Bronchial epithelial cell (primary cell): ENCODE measurements at places on chromosomes 16 and 17. TPM values are rescaled to one million over a fixed set of nuclear protein-coding genes. Genes with fewer than 3 reads are reported as not detected.

GRCh38 chr16:70692130-70692872 is 6.4 kb upstream of the MTSS2 start:
- DNase-seq, result no peak

Gene C16orf92
- not detected in 2 replicates for total RNA-seq

GRCh38 chr17:2780256-2780655 is 16.0 kb upstream of the RAP1GAP2 start:
- no peak for DNase-seq

GRCh38 chr17:78082988-78083387 is 45.6 kb downstream of the TMC6 start:
- DNase-seq, result peak; percentile 20

- DNase-seq, result no peak
Observed at GRCh38 chr17:79970576-79971068, 65.0 kb downstream of the TBC1D16 start.

- peak; percentile 44 for DNase-seq
Observed at GRCh38 chr17:50266384-50267073, 7.7 kb upstream of the TMEM92 start.

DNA sequence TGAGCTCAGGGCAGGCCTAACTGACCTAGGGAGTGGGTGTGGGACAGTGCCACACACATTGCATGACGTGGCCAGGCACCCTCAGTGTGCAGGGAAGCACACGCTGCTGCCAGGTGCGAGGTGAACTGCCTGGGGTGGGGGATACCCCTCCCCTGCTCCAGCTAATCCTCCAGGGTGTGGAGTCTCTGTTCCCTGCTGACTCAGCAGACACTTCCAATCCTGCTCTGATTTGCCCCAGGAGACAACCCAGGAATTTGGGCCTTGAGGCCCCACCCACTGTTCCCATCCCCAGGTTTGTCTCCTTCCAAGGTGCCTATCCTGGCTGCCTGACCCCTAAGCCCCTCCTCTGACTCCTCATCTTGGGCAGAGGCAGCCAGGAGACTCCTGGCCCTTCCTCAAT is 10.7 kb downstream of the DLX3 start:
- no peak for DNase-seq

Gene MLLT6
- 10.8 and 14.2 TPM in 2 replicates for total RNA-seq

Gene TEDC2
- 0.53 and 0.64 TPM in 2 replicates for total RNA-seq

DNA sequence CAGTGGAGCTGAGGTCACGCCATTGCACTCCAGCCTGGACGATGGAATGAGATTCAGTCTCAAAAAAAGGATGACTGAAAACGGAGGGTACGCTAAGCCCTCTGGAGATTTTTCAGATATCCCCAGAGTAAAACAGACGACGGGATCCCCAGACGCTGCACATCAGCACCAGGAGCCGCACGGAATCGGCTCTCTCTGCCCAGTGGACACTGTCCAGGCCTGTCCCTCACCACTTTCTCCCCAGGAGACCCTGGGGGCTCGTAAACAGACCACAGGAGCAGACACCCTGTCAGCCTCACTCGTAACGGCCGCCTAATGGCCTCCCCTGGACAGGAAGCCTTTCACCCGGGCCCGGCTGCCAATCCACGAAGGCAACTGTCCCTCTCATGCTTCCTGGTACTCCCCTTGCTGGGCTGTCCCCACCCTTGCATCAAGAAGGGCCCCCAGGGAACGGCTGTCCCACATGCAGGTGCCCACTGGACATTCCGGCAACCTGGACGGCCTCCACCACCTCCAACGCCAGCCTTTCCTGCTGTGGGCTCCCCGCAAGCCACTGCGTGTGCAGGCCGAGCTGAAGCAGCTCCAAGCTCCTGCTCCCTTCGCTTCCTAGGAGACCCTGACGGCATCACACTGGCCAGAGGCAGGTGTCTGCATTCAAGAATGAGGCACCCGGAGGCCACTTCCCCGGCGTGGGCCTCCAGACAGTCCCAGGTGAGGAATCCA is 74.3 kb downstream of the TIMM22 start:
- no peak for DNase-seq

Gene MC1R
- 1.6 and 4.1 TPM in 2 replicates for total RNA-seq

DNA sequence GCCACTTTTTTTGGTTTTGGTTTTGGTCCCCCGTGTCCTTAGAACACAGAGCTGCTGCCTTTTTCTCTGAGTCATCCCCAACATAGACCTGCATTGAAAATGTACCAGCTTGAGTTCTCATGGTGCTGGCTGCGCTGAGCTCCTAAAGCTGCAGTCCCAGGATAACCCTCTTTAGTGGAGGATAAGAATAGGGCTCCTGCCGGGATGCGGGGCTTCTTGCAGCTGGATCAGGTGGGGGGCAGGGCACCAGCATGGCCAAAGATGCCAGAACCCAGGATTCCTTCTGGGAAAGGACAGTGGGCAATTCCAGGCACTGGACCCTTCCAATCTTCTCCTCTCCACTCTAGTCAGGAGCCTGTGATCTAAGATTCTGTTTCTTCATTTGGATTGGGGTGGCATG is 8.3 kb upstream of the CLUH start:
- DNase-seq, result no peak

DNA sequence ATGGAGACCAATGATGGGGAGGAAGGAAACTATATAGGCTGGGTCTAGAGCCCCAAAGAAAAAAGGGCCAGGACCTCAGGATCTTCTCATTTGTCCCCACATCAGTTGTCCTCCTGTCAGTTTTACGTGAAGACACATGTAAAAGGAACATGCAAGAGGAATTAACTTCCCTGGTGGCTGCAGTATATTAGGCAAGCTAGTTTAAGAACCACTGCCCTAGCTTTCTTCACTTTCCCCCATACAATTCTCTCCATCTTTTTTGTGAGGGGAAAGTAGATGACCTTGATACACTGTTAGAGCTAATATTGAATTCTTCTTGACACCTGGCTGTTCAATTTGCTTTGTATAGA is 2.3 kb downstream of the MAP3K3 start:
- no peak for DNase-seq

GRCh38 chr17:4073983-4074830 is 68.6 kb downstream of the ZZEF1 start:
- DNase-seq, result no peak

- DNase-seq, result no peak
Observed at GRCh38 chr16:17155485-17155884, 315.3 kb downstream of the XYLT1 start.

DNA sequence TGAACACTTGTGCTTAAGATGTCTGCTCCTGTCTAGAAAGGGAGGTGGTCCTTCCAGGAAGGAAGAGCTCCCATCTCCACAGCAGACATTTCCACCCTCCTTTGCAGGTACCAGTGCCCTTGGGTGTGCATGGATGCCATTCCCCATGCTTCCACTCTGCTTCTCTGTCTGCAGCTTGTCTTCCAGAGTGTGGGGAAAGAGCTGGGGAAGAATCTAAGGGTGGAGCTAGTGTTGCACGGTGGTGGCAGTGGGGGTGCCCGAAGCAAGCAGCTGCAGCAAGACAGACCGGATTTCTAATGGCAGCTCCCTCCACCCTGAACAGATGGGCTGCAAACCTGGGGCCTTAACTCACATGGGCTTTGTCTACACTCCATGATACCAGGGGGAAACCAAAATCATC is 22.6 kb upstream of the HOXB13 start:
- DNase-seq, result no peak

- no peak for DNase-seq
Observed at GRCh38 chr17:28398280-28398981, 7.6 kb downstream of the SLC46A1 start.

- DNase-seq, result peak; percentile 92
Observed at GRCh38 chr17:15392326-15392741, 50.9 kb upstream of the TEKT3 start.

GRCh38 chr17:21029036-21029435 is 13.8 kb downstream of the USP22 start:
- DNase-seq, result peak; percentile 93
